ENCODE measurements at places on chromosomes 7 and 10.
A peak's percentile ranks its signal among the peaks of the same experiment; 100 is the strongest.

DNA sequence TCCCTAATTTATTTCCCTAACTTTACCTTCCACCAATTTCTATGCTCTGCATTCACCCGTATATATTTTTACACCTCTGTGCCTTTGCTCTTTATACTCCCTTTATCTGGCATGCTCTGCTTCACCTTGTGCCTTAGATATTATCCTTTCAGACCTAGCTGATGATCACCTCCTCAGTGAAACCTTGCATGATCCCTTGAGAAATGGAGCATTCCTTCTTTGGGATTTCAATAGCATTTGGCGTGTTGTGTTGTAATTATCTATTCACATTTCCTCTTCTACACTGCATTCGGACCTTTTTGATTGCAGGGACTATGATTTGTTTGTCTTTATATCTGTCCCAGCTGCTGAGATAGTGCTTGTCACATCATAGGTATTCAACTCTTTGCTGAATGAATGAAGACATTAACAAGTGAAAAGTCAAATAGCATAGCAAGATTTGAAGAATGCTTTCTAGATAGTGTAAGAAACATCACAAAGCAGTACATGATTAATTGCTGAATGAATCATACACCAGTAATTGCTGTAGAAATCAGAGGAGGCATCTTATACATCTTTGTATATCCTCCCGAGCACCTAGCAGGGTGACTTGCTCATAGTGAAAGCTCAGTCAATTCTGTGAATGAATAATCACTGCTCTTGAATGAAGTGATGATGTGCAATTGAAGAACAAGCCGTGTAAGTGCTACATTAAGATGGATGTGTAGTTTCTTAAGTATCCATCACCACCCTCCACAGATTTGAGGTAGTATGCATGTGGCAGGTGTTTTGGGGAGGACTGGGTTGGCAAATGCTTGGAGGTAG is 2.0 kb upstream of the TM9SF3 start:
- DNase-seq = no peak

GRCh38 chr7:21185653-21186265 is 242.1 kb upstream of the SP4 start:
- DNase-seq = no peak

- DNase-seq = no peak
Observed at GRCh38 chr10:118057361-118057760, 10.6 kb upstream of the RAB11FIP2 start.

GRCh38 chr10:34177445-34177844 is 637.7 kb downstream of the PARD3 start:
- DNase-seq = no peak

GRCh38 chr7:152189061-152189460 is 163.6 kb downstream of the GALNT11 start:
- no peak for DNase-seq

DNA sequence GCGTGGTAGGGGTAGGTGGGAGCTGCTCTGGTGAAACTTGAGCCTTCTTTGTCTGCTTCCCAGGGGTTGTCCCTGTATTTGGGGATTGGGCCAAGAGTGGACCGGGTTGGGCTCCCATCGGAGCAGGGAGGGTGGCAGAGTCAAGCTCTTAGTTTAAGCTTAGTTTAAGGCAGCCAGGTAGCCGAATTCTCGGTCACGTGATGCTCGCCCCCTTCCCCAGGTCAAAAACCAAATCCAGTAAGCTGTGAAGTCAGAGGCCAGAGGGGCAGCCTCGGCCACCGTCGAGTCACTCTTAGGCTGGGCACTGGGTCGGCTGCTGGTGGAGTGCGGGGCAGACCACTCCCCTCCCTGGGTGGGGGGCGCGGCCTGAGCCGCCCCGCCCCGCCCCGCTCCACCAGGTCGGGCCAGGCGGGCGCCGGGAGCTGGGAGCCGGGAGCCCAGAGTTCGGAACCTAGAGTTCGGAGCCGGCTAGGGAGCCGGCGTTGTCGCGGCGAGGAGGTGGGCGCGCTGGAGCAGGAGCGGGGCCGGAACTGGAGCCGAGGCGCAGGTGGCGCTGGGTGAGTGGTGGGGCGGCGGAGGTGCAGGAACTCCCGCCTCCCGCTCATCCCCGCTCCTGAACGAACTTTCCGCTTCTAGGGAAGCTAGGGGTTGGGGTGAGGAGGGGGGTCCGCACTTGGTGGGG is 2.8 kb upstream of the LZTS2 start:
- DNase-seq = peak; percentile 58

DNA sequence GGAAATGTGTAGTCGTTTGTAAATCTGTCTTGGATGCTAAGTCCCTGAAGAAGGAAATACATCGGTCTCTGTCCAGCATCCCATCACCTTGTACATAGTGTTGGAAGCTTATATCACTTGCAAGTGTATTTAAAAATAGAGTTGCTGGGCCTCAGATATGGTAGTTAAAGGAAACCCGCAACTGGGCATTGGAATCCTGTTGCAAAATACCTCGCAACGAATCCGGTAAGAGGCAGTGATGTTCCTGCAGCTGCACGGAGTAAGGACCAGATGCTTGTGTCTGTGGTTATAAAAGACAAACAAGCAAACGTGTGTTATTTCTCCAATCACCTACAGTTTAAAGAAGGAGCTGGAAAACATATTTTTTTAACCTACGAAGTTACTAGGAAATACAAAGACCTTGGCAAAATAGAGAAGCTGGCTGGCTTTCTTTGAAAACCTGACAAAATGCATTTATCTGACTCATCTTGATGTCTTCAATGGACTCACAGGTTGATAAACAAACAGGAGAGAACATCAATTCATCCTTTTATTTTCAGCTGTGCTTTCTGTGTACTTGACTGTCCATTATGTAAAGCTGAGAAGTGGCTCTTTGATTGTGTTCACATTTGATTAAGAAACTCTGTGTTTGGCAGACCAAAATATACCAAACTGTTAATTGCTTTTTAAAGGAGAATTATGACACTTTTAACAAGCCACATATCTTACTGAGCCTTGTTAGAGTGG is 326.4 kb downstream of the SFMBT2 start:
- DNase-seq = no peak

- no peak for DNase-seq
Observed at GRCh38 chr7:75866114-75866488, 12.7 kb upstream of the RHBDD2 start.

DNA sequence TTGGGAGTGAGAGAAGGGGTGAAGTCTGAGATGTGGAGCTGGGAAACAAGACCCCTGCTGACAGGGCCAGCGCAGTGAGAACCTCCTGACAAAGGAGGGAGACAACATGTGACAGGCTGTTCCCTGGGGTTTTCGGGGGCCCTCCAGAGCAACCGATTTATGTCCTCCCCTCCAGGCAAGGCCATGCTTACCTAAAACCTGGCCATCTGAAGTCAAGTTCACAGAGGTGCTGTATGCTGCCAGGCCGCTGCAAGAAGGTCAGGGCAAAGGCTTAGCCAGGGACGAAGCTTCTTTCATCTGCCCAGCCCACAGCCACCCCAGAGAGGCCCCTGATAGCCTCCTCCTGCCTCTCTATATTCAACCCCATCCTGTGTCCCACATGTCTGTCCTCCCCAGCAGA is 20.6 kb downstream of the NPC1L1 start:
- no peak for DNase-seq

- no peak for DNase-seq
Observed at GRCh38 chr7:45985902-45986301, 64.8 kb upstream of the IGFBP3 start.

GRCh38 chr7:66638309-66639099 is 9.8 kb downstream of the KCTD7 start:
- DNase-seq = no peak

DNA sequence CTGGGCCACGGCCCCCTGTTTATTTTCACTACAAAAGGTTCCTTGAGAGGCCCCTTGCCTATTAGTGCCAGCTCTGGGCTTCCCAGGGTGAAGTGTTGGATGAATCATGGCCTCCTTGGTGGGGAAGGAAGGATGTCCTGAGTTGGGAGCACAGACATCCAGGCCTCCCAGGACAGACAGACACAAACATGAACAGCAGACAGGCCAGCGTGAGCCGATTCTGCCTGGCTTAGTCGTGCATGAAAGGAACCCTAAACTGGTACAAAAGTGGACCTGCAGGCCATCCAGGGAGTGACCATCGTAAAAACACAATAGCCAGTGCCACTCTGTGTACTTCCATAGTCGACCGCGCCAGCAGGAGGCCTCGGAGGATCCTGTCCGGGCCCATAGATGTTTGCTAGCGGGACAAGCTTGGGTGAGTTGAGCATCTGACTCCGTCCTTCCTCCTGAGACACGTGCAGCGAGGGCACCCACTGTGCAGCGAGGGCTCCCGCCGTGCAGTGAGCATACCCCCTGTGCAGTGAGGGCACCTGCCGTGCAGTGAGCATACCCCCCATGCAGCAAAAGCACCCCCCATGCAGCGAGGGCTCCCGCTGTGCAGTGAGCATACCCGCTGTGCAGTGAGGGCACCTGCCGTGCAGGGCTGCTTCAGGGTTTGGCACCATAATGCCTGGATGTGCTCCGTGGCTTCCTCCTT is 51.3 kb upstream of the PRKAR1B start:
- peak; percentile 85 for DNase-seq

GRCh38 chr10:110525349-110526260 is 27.9 kb downstream of the DUSP5 start:
- no peak for DNase-seq

GRCh38 chr10:103175580-103176285 is 17.3 kb downstream of the NT5C2 start:
- DNase-seq = no peak

DNA sequence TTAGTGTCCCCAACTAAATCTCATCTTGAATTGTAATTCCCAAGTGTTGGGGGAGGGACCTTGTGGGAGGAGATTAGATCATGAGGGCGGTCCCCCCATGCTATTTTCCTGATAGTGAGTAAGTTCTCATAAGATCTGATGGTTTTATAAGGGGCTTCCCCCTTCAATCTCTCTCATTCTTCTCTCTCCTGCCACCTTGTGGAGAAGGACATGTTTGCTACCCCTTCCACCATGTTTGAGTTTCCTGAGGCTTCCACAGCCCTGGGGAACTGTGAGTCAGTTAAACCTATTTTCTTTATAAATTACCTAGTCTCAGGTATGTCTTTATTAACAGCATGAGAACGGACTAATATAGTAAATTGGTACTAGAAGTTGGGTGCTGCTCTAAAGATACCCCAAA is 365.6 kb downstream of the ANKRD7 start:
- no peak for DNase-seq

GRCh38 chr7:47291461-47292081 is 290.3 kb downstream of the TNS3 start:
- DNase-seq = no peak

GRCh38 chr7:34162677-34163076 is 257.3 kb downstream of the BMPER start:
- DNase-seq = no peak

- no peak for DNase-seq
Observed at GRCh38 chr7:28068811-28069216, 111.8 kb downstream of the JAZF1 start.

- no peak for DNase-seq
Observed at GRCh38 chr7:143015084-143015483, 11.8 kb downstream of the OR9A2 start.
